Spleen (tissue), 13 donors: ENCODE measurements at places on chromosomes 7 and 10. TPM values are rescaled to one million over a fixed set of nuclear protein-coding genes. Genes with fewer than 3 reads are reported as not detected.
A peak's percentile ranks its signal among the peaks of the same experiment; 100 is the strongest.

Gene TEX47
- polyA plus RNA-seq, result not detected

GRCh38 chr10:3115685-3116084 lies 48.3 kb downstream of the PFKP start:
- no peak for DNase-seq

DNA sequence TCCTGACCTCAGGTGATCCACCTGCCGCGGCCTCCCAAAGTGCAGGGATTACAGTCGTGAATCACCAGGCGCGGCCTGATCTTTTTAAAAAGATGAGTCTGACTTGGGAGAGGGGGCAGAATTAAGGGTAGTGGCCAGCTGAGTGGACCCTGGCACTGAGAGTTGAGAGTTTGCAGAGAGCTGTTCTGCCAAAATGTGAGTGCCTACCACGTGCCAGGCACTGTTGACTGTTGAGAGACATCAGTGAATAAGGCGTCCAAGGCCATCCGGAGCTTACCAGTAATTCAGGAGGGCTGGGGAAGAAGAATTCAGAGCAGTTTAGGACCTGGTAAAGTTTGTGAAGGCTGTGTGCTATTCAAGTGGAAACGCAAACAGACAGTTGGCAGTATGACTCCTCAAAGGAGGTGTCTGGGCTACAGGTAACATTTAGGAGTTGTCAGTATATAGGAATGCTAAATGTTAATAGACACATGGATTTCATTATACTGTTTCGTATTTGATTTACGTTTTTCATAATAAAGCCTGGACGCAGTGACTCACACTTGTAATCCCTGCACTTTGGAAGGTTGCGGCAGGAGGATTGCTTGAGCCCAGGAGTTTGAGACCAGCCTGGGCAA lies 1.5 kb downstream of the NIPSNAP2 start:
- DNase-seq, result no peak

Gene ASB13
- polyA plus RNA-seq, result 25.1 TPM

GRCh38 chr10:117275121-117275520 lies 34.2 kb downstream of the SLC18A2 start:
- DNase-seq, result no peak

- no peak for DNase-seq
These were observed 22.7 kb downstream of the CISD1 start for GRCh38 chr10:58291538-58292174.

DNA sequence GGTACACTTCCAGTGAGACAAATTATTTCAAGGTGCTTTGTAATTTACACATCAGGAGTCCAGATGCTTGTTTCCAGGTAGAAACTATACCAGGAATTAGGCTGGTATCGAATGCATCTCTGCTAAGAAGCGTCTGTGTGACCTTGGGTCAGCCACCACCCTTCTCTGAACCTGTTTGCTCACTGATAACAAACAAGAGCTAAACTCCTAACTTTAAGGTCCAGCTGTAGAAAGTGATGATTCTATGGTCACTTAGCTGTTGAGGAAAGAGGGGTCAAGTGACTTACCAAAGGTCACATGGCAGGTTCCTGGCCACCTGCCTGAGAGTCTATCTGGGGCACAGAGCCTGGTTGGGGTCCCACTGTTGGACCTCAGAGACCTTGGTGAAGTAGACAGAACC lies 95.4 kb downstream of the HIF1AN start:
- peak; percentile 24 for DNase-seq

DNA sequence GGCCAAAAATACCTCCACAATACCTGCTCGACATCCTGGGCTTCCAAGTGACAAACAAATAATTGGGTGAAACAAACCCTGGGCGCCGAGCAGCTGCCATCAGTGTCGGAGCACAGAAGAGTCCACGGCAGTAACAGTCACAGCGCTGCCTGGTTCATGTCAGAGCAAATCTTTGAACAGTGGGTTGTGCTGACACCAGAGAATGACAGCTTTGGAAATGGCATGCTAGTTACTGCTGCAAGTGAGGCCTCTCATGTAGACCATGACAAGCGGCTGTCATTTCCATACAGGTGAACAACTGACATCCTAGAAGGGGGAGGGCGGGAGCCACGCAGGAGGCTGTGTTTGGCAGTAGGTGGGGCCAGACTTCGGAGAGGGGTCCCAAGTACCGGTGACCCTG lies 420.5 kb upstream of the GALNT17 start:
- no peak for DNase-seq

Gene SCRN1
- 11.9 TPM for polyA plus RNA-seq

DNA sequence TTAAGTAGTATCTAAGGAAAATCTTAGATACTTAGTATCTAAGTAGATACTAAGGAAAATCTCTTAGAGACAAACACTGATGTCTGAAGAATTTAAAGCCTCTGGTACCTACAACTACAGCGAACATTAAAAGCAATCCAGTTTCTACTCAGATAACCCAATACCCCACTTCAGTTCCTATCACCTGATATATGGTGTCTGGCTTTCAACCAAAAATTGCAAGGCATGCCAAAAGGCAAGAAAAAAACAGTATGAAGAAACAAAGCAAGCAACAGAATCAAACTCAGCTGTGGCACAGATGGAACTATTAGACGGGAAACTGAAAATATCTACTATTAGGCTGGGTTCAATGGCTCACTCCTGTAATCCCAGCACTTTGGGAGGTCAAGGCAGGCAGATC lies 31.1 kb downstream of the ARHGAP12 start:
- DNase-seq, result no peak

- peak; percentile 87 for DNase-seq
These were observed 36.2 kb upstream of the GTF2IRD1 start for GRCh38 chr7:74417419-74417971.

Gene VWDE
- 0.15 TPM for polyA plus RNA-seq

Gene PAX4
- not detected for polyA plus RNA-seq

Gene BMPER
- polyA plus RNA-seq, result 0.38 TPM

DNA sequence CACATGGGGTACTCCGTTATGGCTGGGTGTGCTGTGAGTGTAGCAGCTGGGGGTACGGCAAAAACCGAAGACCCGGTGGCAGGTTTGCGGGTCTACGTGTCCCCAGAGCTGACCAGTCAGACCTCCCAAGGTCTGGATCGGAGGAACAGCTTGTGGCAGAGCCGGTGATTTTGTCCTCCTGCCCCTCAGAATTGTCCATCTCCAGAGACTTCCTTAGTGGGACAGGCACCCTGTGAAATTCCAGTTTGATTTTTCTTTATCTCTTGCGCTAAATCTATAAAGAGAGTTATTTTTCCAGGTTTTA lies 1.0 kb downstream of the EIF3B start:
- no peak for DNase-seq

Gene OR6V1
- polyA plus RNA-seq, result not detected

- DNase-seq, result no peak
These were observed 17.2 kb downstream of the STX1A start for GRCh38 chr7:73702226-73702625.

- DNase-seq, result no peak
These were observed 4.4 kb downstream of the LARP4B start for GRCh38 chr10:927131-927530.

GRCh38 chr10:98074315-98074911 lies 44.0 kb upstream of the CRTAC1 start:
- DNase-seq, result no peak

Gene MBL2
- 0.02 TPM for polyA plus RNA-seq

Gene UTF1
- 0.23 TPM for polyA plus RNA-seq

- no peak for DNase-seq
These were observed 197.6 kb upstream of the FZD1 start for GRCh38 chr7:91066627-91067026.

GRCh38 chr7:83366629-83367028 lies 203.9 kb upstream of the PCLO start:
- DNase-seq, result no peak

DNA sequence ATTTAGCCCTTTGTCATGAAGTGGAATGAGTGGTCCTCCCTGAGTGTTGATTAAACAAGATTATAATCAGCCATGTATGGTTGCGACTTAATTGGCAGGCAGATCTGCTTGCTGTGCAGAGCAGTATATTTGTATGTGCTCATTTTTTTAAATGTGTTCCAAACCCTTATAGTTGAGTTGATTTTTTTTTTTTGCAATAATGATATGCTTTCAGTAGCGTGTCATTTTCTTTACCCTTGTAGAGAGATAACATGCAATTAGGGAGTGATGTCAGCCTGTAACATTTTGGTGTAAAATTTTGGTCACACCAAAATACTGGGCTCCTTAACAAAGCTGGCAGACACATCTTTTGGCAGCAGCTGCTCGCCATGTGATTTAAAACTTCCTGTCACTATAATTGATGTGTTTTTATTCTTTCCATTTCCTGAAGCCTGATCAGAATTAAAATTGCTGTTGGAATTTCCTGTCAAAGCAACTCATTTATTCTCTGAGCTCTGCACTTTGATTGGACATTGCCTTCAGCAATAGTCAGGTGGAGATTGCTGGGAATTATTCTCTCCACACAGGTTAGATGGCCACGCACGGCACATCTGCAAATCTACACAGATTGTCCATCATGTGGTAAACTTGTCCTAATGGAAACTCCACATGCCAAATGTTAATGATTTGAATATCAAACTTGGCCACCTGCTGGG lies 125.3 kb downstream of the DYNC1I1 start:
- DNase-seq, result no peak

DNA sequence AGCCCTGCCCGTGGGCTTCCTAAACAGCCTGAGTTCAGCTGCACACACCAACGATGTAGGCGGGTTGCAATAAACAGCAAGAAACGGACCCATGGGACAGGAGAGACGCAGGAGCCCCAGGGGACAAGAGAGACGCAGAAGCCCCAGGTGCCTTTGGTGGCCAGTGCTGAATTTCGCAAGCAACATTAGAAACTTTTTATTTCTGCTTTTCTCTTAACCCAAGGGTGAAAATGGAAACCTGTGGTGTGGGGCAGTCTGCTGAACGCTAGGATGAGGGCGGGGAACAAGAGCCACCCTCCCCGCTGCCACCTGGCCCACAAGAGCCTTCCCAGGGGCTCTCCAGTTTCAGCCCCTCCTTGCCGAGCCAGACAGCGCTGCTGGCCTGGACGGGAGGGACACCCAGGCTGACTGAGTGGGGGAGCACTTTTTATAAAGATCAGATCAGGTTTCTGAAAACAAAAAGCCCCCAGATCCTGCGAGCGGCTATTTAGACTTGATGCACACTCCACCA lies 20.0 kb upstream of the GPR146 start:
- peak; percentile 85 for DNase-seq

GRCh38 chr7:138882249-138882648 lies 84.3 kb upstream of the ATP6V0A4 start:
- DNase-seq, result no peak

Gene ZNF12
- 12.9 TPM for polyA plus RNA-seq

GRCh38 chr7:21763818-21764217 lies 181.9 kb downstream of the CDCA7L start:
- DNase-seq, result no peak

Gene SH2D4B
- polyA plus RNA-seq, result 0.11 TPM

Gene SPDYE9
- polyA plus RNA-seq, result not detected
